ENCODE measurements at places on chromosomes 3 and 15.

- DNase-seq = no peak
These were observed 242.8 kb upstream of the CNTN4 start for GRCh38 chr3:1855841-1856240.

DNA sequence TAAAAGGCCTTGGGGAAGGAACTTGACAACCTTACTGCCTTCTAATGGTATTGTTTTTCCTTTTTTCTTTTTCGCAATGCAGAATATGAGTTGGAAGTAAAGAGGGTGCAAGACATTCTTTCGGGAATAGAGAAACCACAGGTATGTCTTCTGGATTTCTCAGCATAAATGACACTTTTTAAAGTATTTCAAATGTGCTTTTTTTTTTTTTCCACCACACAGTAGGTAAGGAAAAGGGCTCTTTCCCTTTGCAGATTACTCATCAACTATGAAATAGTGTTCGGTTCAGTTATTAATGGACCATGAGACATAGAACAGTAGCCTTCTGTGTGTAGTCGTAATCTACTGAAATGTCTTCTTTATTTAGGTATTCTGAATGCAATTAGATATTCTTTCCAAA is 162.4 kb downstream of the GHSR start:
- no peak for DNase-seq

GRCh38 chr3:31988271-31988670 is 6.7 kb downstream of the ZNF860 start:
- no peak for DNase-seq

GRCh38 chr3:9020426-9020825 is 57.2 kb upstream of the RAD18 start:
- no peak for DNase-seq

GRCh38 chr3:104909198-104909597 is 457.5 kb upstream of the ALCAM start:
- DNase-seq = no peak

DNA sequence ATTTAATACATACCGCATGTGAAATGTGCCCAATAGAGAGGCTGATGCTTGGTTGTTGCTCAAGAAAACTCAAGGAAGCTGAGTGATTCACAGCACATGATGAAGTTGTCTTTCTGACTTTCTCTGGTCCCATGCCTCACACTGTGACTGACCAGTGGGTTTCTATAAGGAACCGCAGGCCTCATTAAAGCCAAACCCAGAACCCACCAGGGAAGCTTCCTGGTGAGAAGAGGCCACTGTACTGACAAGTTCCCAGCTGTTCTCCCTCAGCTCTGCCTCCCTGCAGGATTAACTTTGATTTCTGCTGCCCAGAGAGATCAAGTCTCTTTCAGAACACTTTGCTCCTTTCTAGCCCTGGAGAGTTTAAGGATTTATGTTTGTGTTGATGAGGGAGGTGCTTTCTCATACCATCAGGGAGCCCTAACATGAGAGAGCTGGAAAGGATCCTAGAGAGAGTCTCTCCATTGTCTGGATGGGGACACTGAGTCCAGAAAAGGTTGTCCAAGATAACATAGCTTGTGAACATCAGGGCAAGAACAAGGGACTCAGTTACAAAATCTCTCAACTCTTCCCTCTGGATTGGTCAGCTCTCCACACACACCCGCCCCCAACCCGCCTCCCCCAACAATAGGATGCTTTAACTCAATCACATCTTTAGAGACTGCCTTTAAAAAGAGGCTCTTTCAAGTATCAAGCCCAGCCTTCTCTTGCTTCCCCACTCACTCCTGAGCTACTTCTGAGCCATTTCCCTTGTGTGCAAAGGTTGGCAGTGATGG is 303.2 kb upstream of the TLE3 start:
- DNase-seq = no peak

GRCh38 chr3:124832782-124833709 is 54.1 kb downstream of the ITGB5 start:
- no peak for DNase-seq

GRCh38 chr3:26621906-26622620 is 509 bp upstream of the LRRC3B start:
- peak; percentile 25 for DNase-seq

GRCh38 chr15:101233651-101234280 is 18.1 kb downstream of the CHSY1 start:
- no peak for DNase-seq

DNA sequence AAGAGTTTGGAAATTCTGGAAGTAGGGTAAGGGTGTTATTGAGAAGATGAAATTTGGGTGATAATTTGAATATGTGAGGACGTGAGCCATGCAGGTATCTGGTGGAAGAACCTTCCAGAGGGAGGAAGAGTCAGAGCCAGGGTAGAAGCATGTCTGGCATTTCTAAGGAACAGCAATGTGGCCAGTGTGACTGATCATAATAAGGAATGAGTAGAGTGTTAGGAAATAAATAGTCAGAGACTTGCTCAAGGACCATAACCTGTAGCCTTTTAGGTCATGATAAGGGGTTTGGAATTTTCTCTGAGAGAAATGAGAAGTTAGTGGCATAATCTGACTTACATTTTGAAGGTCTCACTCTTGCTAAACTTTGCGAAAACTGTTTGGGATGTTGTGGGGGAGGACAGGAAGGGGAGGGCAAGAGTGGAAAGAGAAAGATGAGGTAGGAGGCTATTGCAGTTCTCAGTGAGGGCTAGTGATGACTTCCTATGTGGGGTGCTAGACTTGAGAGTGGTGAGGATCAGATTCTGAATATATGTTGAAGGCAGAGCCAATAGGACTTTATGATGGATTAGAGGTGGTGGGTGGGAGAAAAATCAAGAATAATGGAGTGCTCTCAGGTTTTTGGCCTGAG is 568.3 kb downstream of the AGBL1 start:
- DNase-seq = no peak

DNA sequence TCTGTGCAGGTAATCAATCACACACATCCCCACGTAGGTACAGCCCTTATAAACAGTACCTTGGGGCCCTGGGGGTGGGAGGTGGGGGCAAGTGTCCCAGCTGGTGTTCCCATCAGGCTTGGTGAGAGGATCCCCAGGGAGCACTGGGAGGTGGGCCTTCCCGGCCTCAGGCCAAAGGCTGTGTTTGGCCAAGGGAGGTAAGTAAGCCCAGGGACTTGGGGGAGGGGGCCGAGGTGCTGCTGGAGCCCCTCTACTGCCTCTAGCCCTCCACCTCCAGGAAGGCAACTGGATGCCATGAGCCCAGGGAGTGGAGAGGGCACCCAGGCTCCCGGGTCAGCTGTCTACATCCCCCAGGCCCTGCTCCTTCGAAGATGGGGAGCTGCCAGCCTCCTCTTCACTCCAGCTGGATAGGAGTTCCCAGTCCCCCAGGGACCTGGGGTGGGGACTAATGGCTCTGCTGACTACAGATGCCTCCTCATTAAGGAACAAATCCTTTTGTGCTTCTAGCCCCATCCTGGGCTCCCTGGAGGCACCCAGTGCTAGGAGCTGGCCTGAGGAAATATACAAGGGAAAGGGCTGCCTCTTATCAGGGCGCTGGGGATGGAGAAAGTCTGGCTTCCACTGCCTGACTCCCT is 33.1 kb downstream of the RNU5B-1 start:
- DNase-seq = no peak

- no peak for DNase-seq
These were observed 177.0 kb downstream of the ZBBX start for GRCh38 chr3:167203062-167203461.

GRCh38 chr3:121943431-121943830 is 49.2 kb downstream of the SLC15A2 start:
- DNase-seq = no peak

- no peak for DNase-seq
These were observed 19.8 kb upstream of the FGF12 start for GRCh38 chr3:192747145-192747544.

GRCh38 chr3:142243134-142243533 is 17.7 kb upstream of the GK5 start:
- no peak for DNase-seq

GRCh38 chr15:71334434-71334833 is 219.2 kb downstream of the THSD4 start:
- DNase-seq = no peak

- no peak for DNase-seq
These were observed 52.8 kb downstream of the CDIN1 start for GRCh38 chr15:36632226-36632625.

GRCh38 chr3:30140356-30141075 is 465.9 kb upstream of the TGFBR2 start:
- no peak for DNase-seq

- DNase-seq = no peak
These were observed 1.2 kb upstream of the UBP1 start for GRCh38 chr3:33441225-33441976.

- no peak for DNase-seq
These were observed 128.9 kb downstream of the AQP9 start for GRCh38 chr15:58267051-58267450.

DNA sequence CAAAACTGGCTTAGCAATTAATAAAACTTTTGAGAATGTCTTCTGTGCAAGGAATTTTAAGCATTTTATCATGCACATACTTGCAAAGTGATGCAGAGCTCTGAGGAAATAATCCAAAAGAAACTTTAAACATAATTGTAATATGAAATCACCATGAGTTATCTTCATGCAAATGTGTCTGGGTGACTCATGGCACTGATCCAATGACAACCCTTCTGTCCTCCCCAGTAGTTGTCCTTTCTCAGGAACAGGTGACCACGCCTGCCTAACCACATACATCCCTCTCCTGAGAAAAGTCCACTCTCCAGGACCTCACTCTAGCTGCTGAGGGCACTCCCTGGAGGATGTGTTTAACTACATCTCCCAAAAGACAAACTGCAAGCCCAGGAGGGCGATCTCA is 530.6 kb upstream of the IL12A start:
- no peak for DNase-seq

DNA sequence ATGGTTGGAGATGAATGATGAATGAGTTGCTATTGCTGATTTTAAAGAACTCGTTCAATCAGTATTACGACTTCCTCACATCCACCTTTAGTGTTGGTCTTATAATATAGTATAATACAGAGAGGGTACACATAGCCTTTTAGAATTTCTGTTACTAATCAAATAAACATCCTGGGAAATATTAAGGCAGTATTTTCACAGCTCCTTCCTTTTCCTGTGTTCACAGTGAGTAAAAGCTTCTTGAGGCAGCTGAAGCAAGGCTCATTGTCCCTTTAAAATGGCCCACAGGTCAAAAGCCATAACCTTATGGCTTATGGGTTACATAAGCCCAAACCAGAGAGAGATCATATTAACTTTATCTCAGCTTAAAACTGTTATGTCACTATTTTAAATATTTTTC is 1.3 kb upstream of the BTLA start:
- DNase-seq = no peak

GRCh38 chr3:52609316-52609815 is 73.0 kb downstream of the UQCC5 start:
- no peak for DNase-seq

- DNase-seq = peak; percentile 20
These were observed 75.4 kb upstream of the POMGNT2 start for GRCh38 chr3:43181202-43181821.

- DNase-seq = peak; percentile 10
These were observed 27.2 kb downstream of the OXSM start for GRCh38 chr3:25817107-25817506.

GRCh38 chr3:43515970-43516635 is 105.7 kb downstream of the ANO10 start:
- no peak for DNase-seq

DNA sequence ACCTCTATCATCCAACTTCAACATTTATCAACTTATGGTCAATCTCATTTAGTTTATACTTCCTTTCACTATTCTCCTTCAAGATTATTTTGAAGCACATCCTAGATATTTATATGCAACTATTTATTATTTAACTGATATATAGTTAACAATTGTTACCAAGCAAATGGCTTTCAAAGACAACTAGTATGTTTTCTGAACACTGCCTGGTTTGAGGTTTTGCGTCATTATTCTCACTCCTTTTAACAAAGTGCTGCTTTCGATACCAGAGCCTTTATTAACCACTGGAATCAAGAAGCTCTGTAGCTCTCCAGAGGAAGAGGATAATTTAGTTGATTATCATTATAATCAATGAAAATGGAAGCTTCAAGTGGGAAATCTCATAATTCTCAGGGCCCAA is 19.6 kb downstream of the ZIC1 start:
- DNase-seq = no peak

DNA sequence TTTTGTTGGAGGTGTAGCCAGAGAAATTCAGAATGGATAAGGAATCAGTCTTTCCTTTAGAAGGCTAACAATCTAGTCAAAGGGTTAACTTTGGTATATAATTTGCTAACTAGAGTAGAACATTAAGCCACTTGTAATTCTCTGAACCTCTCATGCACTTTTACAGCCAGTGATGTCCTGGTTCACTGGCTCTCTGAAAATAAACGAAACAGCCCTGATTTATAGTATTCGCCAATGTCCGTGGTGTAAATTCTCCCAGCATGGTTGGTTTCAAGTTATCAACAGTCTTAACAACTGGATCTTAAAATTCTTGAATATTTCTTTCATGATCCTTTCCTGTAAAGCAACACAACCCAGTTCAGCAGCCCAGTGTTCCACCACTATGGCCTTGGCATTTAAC is 500.4 kb upstream of the CDIN1 start:
- no peak for DNase-seq

GRCh38 chr3:62113092-62113491 is 260.3 kb downstream of the FEZF2 start:
- DNase-seq = no peak

GRCh38 chr3:56196700-56197099 is 271.6 kb downstream of the ERC2 start:
- DNase-seq = no peak

DNA sequence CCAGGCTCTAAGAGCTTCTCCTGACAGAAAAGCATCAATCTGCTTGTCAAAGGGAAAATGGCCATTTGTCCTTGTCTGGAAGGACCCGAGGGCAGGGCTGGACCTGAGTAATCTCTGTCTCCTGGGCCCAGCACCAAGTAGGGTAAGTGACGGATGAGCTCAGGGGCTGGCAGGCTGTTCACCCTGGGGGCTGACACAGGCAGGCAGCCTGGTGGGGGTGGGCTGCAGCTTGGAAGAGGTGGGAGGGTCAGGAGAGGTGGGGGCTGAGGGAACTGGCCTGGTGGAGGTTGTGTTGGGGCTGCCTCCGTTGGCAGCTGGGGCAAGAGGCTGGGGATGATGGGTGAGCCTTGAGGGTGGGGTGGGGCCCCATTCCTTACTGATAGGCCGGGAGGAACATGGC is 42.3 kb upstream of the ADPGK start:
- DNase-seq = no peak

- no peak for DNase-seq
These were observed 13.9 kb downstream of the TMEM45A start for GRCh38 chr3:100506355-100506754.

DNA sequence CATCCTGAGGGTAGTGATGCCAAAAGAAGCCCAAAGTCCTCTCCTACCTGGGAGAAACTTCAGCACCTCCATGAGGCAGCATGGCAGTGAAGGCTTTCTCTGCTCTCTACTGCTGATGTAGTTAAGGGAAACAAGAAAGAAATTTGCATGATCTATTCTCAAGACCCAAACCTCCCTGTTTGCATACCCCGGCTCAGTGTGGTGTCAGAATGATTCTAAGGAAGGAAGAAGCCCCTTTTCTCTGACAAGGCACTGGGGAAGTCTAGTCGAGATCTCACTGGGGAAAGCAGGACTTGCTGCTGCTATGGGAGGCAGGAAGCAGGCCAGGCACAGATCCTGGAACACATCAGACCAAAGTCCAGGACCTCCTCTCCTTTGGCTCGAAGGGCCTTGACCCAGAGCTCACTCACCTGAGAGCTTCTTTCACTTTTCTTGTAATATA is 89.4 kb upstream of the ICE2 start:
- DNase-seq = no peak

GRCh38 chr3:77096966-77097890 is 57.3 kb downstream of the ROBO2 start:
- DNase-seq = no peak
